ENCODE measurements at places on chromosomes 16 and 17. TPM values are rescaled to one million over a fixed set of nuclear protein-coding genes. Genes with fewer than 3 reads are reported as not detected.

GRCh38 chr17:54348234-54348633, 525.5 kb downstream of the KIF2B start:
- no peak for DNase-seq

DNA sequence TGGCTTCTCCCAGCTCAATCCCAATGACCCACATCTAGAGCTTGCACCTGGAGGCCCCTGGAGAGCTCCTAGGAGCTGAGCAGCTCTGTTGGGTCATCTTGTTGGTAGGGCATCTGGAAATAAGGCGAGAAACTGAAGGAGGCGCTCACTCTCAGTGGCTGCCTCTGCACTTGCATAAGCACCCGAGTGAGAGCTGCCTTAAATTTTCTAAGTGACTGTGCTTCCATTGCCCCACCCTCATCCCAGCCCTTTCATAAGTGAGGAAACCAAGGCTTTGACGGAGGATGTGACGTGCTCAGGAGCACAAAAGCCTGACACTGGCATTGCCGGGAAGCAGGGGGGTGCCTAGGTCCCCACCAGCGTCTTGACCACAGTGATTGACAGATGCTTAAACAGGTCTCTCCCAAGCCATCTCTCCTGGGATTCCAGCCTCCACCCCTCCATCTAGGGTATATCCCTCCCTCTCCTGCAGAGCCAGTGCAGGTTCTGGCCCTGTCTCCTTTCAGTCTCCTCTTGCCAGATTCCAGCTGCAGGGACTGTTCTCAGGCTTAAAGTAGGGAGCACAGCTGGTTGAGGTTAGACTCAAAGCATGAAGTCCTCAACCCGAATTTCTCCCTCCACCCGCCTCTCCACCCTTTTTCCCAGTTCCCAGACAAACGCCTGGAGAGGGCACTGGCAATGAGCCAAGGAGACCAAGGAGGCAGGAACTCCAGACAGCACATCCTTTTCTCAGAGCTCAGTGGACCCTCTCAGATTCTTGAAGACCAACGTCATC, 113.7 kb downstream of the IRX5 start:
- no peak for DNase-seq

DNA sequence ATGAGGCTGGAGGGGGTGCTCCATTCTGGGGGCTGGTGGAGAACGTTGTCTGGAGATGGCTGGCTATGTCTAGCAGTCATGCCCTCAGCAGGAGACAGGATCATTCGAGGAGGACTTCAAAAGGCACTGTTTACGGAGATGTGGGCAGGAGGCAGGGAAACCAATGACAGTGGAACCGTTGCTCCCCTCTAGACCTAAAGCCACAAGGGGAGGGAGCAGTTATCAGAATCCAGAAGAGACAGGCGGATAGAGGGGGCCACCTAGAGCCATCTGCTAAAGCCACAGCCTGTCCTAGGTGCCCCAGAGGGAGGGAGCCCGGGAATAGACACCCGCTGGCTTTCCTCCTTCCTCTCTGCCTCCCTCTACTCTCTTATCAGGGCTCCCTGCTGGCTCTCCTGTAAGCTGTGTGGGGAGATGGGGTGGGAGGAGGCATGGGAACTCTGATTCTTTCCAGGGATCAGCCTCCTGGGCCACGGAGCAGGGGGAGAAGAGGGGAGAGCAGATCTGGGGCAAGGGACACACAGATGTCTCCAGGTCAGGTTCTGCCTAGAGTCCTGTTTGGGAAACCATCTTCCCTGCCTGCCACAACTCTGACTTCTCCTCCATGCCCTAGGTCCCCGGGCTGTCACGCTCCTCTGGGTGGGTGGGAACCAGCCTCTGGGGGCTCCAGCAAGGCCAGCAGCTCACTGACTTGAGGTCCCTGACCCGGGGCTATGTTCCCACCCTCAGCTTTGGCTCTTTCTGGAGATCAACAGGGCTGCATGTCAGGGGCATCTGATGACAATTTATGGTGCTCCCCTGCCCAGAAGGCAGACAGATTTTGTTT, 42.3 kb downstream of the IRX3 start:
- DNase-seq, result no peak

GRCh38 chr17:60534613-60535157, 8.6 kb upstream of the APPBP2 start:
- DNase-seq, result no peak

DNA sequence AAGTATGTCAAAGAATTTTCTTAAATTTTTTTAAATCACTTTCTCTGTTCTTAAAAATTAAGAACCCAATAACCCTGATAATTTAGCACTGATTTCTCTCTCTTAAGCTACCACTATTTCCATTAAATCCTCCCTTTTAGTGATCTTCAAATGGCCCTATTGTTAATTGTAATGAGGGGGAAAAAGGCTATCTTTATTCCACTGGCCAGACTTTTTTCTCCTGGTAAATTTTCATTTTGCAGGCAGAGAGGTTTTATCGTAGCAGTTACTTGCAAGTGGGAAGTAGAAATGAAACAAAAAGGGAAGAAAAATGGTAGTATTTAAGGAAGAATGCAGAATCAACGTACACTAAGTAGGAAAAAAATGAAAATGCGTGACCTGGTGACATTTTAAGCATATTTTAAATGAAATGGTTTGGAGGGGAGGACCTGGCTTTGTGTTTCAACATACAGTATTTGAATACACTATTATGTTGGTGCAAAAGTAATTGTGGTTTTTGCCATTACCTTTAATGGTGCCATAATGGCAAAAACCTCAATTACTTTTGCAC, 224.9 kb downstream of the TANC2 start:
- no peak for DNase-seq

DNA sequence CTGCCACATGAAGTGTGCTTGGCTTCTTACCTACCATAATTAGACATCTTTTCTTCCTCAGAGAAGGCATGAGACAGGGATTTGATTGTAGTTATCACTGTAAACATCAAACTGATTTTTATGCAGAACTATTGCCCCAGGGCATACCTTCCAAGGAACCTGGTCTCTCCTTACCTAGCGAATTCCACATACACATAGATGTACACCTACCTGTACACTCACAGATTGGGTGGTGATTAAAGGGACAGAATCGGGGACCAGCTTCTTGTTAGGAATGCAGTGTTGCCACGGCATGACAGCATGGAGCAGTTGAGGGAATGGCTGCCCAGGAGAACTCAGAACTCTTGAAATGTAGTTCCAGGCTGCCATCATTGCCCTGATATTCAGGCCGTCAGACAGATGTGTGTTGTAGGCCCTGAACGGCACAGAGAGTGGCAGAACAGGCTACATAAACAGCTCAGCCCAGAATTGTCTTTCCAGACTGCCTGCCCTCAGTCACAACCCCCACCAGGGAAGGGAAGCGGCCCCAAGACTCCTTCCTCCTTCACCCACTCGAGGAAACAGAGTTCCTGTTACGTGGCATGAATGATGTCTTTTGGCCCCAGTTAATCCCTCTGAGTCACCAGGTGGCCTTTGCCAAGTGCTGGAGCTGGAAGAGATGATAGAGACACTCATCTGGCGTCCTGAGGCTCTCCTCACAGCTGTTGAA, 17.8 kb upstream of the NAGLU start:
- peak; percentile 91 for DNase-seq

GRCh38 chr16:70481929-70482536, 27.6 kb downstream of the FCSK start:
- DNase-seq, result no peak

- no peak for DNase-seq
Observed at GRCh38 chr16:20791923-20792612, 14.2 kb downstream of the ERI2 start.

DNA sequence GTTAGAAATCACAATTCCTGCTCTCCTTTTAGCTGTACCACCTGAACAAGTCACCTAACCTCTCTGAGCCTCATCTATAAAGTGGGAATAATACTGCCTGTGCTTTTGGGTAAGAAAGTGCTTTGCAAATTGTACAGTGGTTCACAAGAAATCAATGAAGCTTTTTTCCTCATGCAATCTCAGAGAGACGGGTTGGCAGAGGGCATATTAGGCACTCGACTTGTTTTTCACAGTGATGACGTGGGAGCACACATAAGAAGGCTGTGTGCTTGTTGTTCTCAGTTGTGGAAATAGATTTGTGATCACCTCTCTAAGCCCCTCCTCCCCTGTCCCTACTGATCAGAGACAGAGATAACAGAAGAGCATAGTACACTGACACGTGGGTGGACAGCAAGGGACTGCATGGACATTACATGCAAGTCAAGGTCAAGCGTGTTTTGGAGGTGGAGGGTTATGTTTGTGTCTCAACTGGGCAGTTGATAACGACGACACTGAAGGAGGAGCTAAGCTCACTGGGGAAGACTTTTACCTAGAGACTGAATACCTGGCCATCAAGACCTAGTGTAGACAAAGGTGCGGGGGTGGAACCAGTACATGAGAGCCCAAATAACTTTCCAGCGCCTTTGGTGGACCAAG, 1.7 kb upstream of the GPT2 start:
- no peak for DNase-seq

DNA sequence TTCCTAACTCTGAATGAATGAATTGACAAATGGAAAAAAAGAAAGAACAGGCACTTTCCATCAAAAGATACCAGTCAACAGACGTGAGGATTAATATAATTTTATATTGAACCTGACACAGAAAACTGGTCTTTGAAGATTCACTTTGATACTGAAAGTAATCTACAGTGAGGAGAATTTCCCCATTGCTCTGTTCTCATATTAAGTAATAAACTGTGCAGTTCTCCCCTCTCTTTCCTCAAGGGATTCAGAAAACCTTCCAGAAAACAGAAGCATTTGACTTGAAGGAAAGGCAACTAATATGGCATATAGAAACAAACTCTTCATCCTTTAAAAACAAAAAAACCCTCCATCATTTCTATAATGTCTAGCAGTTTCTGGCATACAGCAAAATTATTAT, 2.2 kb downstream of the TEX2 start:
- DNase-seq, result no peak

GRCh38 chr17:62739645-62740388, 68.3 kb downstream of the MARCHF10 start:
- DNase-seq, result no peak

BCL6B gene
- 9.7 TPM for total RNA-seq

HOXB6 gene
- total RNA-seq, result 18.2 TPM

CCDC200 gene
- total RNA-seq, result not detected

IL34 gene
- total RNA-seq, result not detected

NUFIP2 gene
- 62.4 TPM for total RNA-seq

GCGR gene
- not detected for total RNA-seq
